ENCODE measurements at places on chromosomes 4 and X.

DNA sequence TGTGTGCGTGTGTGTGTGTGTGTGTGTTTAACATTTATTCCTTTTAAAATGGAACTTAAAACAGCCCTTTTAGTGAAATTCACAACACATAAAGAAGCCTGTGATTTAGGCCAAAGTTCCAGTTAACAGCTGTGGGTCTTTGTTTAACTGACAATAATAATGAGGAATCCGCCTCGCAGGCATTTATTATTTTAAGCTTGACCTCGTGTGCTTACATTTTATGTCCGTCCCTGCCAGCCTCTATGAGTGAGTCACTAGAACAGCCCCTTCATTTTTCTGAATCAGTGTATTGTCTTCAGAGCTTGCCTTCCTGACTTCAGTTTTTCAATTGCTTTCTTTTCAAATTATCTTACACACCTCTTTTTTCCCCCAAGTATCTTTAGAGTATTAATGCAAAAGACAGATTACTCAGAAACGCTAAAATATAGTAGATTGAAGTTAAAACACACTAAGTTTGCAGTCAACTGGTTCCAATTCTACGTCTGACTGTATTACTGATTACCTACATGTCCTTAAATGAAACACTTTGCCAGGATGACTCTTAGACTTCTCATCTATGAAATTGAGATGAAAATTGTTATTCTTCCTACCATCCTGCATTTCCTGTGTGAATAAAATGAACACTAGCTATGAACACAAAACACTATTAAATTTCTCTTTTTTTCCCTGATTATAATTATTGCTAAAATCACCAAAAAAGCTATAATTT lies 319.6 kb upstream of the HS3ST1 start:
- no peak for DNase-seq

GRCh38 chr4:52868133-52868532 lies 6.0 kb downstream of the RASL11B start:
- DNase-seq: peak; percentile 62

GRCh38 chr4:138110815-138111214 lies 131.3 kb downstream of the SLC7A11 start:
- no peak for DNase-seq

GRCh38 chr4:81737865-81738559 lies 266.3 kb upstream of the RASGEF1B start:
- no peak for DNase-seq

DNA sequence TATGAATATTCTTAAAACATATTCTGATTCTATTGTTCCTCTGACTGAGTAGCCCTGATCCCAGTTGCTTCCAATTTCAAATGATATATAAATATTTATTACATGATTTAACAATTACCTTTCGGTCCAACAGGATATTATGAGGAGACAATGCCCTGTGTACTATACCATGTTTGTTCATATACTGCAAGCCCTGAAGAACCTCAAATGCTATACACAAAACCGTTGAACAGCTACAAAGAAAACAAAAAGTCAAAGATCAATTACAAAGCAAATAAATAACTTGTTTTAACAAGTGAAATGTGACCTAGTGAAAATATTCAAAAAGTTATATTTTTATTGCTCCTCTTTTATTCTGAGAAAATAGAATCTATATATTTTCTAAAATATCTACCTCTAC lies 54.0 kb downstream of the TBCK start:
- no peak for DNase-seq

DNA sequence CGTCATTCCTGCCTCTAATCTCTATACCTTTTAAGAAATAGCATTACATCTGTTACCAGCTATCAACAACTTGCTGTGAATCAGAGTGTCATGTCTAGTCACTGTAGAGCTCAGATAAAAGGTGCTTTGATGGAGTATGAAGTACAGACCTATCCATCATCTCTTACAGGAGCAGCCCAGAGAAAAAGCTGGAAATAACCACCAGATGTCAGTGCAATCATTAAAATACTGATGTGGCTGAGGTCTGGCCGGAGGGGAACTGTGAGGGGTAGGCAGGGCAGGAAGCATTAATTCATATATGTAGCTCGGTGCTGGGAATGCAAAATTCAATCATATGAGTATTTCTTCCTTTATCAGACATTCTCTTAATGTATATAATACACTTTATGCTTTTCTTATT lies 100.6 kb downstream of the AKAP4 start:
- DNase-seq: peak; percentile 51

- DNase-seq: no peak
Measured at GRCh38 chr4:153901220-153901619, 112.3 kb upstream of the SFRP2 start.

DNA sequence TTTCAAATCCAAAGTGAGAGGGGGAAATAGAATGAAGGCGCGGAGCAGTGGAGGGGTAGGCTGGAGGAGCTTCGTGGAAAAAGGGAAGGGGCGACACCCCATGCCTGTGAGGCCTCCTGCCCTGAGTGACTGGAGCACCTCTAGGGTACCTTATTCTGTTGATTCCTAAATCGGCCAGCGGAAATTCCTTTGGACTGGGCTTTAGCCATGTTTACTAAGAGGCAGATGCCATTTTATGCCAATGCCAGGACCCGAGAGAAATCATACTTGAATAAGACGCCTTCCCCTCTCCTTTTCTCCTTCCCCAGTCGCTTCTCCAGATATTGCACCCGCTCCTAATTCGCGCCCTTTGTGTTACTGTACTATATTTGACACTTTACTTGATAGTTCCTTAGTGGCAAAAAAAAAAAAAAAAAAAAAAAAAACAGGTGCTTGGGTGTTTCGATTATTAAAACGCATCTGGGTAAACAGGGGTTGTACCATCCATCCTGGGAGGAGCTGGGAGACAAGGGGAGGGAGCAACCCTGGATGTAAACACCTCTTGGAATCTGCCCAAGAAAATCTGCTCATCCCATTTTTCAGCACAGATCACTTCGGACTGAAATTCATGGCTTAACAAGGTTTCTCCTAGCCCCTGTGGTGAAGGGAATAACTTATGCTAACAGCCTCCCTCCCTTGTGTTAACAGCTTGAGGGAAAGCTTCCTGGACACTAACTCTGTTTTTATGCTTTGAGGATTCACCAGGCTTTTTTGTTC lies 1.5 kb downstream of the BMP3 start:
- DNase-seq: peak; percentile 41

DNA sequence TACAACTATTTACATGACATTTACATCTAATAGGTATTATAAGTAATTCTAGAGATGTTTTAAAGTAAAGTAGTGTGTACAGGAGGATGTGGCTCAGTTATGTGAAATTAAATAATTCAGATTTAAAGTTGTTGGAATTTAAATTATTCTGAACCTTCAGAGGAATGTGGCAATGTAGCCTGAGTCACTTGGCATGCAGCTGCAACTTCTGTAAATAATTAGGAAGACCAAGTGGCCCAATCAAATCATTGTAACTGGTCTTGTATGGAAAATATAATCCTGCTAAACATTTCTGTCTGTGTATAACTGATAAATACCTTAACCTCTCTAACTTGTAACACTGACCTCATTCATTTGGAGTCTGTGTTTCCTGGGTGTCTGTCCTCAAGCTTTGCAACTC lies 828.9 kb downstream of the GLUD2 start:
- peak; percentile 0 for DNase-seq

DNA sequence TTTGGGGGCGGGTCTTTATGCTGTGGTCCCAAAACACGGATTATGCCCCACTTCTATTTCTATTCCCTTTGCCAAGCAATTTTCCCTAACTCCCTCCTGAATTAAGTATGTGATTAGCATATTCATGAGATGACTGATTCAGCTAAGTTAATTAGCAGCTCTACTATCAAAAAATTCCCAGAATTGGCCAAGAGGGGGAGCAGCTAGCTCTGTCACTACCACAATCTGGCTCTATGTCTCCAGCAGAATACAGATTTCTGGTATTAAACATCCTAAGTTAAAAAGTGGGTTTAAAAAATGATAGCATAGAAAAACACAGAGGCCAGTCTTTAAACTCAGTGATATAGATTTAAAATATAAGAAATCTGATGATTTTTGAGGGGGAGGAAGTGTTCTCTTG lies 80.3 kb downstream of the GPC4 start:
- peak; percentile 53 for DNase-seq

GRCh38 chrX:108537005-108537404 lies 97.4 kb downstream of the COL4A5 start:
- DNase-seq: peak; percentile 63

DNA sequence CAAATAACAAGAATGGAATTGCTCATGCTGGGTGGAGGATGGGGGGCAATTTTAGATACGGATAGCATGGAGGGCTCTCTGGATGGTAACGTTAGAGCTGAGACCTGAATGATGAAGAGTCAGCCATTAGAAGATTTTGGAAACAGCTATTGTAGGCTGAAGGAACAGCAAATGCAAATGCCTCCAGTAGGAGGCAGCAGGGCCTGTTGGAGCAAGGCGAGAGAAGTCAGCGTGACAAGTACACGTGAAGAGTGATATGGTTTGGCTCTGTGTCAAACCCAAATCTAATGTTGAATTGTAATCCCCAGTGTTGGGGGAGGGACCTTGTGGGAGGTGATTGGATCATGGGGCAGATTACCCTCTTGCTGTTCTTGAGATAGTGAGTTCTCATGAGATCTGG lies 59.3 kb upstream of the SOD3 start:
- DNase-seq: peak; percentile 69

GRCh38 chr4:105145156-105145902 lies 1.3 kb upstream of the TET2 start:
- no peak for DNase-seq

- no peak for DNase-seq
Measured at GRCh38 chrX:155070663-155070974, 317 bp downstream of the CMC4 start.

DNA sequence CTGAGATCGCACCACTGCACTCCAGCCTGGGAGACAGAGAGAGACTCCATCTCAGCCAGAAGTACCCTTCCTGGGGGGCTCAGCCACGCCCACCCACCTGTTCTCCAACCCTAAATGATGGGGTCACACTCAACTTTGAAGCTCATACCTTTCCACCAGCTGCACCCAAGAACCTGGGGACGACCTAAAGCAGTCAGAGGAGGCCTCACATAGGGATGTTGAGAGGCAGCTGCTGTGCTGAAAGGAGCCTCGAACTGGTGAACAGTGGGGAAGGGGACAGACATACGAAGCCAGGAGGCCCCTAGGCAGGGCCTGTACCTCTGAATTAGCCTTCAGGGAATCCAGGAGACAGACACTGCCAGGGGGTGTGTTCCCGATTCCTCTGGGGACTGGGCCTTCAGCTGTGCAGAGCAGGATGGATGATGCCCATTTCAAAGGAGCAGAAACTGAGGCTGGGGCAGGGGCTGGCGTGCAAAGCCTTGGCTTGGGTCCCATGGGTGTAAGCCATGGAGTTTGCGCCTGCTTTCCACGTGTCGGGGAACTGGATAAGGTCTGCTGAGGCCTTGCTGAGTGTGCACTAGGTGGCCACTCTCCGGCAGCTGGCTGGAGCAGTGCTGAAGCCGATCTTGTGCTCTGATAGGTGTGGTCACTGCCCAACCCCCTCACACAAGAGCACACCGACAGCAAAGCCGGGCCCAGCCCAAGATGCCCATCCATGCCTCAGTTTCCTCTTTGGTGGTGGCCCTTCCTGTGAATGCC lies 130.8 kb downstream of the CPZ start:
- DNase-seq: no peak

DNA sequence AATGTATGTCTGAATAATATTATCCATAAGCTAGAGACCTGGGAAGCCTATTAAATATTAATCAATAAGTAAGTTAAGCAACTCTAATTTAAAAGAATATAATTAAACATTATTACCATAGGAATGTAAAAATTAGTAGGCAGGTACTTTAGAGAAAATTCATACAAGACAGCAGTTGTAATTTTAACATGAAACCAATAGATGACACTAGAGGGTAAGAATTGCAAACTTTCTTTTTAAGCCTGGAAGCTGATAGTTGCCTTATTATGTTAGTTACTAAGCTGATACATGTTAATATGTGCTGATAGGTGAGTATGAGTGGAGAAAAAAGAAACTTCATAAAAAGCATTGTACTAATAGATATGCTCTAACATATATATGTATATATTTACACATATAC lies 1157.4 kb downstream of the FAM133A start:
- DNase-seq: peak; percentile 25

GRCh38 chrX:40209951-40210617 lies 112.3 kb upstream of the BCOR start:
- no peak for DNase-seq

DNA sequence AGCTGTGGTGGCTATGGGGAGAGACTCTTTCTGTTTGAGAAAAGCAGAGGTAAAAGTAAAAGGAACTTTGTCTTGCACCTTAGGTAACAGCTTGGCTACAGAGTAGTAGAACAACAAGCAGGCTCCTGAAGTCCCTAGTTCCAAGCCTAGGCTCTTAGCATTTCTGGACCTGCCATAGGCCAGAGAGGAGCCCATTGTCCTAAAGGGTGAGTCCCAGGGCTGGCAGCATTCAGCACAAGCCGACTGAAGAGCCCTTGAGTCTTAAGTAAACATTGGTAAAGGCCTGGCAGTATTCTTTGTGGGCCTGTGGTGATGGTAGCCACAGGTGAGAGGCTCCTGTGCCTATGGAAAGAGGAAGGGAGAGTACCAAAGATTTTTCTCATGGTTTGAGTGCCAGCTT lies 38.2 kb downstream of the CSN3 start:
- no peak for DNase-seq

GRCh38 chr4:2686379-2687265 lies 69.5 kb downstream of the TNIP2 start:
- no peak for DNase-seq

DNA sequence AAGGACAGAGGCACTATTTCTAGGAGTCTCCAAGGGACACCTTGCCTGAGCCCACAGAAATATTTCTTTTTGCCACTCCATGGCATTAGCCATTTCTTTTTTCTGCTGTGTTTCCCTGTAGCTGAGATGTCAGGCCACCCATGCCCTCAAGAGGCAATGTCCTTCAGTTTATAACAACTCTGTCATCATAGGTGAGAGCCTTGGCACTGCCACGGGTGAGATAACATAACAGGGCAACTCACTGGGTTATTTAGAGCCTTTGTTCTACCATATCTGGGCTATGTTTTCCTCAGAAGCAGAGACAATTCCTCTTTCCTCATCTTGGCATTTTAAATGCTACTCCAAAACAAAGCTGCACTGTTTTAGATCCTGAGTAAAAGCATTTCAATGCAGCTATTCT lies 99.9 kb upstream of the MAOA start:
- DNase-seq: no peak

- no peak for DNase-seq
Measured at GRCh38 chrX:110051559-110051958, 48.6 kb downstream of the TMEM164 start.
